ENCODE measurements at places on chromosomes 4 and X.

DNA sequence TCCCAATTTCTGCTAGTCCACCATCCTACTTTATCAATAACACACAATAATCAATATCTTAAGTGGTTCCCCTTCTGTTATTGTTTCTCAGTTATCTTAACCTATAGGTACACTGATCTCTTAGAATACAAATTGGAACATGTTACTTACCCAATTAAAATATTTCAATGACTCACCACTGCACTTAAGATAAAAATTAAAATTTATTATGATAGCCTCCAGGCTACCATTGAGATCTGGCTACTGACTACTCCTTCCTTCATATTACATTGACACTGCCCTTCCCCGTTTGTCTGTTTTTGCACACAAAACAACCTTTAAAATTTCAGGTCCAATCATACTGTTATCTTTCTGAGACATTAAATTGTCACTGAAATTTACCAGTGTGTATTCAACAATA is 1074.7 kb downstream of the ADGRL3 start:
- DNase-seq, result no peak

- DNase-seq, result no peak
These were observed 183.5 kb upstream of the ANXA10 start for GRCh38 chr4:167908816-167909215.

- no peak for DNase-seq
These were observed 115.7 kb downstream of the NDST4 start for GRCh38 chr4:114997576-114998247.

- no peak for DNase-seq
These were observed 34.2 kb downstream of the TENM3 start for GRCh38 chr4:182277377-182277776.

- DNase-seq, result no peak
These were observed 368.9 kb upstream of the CTSO start for GRCh38 chr4:156322592-156322991.

DNA sequence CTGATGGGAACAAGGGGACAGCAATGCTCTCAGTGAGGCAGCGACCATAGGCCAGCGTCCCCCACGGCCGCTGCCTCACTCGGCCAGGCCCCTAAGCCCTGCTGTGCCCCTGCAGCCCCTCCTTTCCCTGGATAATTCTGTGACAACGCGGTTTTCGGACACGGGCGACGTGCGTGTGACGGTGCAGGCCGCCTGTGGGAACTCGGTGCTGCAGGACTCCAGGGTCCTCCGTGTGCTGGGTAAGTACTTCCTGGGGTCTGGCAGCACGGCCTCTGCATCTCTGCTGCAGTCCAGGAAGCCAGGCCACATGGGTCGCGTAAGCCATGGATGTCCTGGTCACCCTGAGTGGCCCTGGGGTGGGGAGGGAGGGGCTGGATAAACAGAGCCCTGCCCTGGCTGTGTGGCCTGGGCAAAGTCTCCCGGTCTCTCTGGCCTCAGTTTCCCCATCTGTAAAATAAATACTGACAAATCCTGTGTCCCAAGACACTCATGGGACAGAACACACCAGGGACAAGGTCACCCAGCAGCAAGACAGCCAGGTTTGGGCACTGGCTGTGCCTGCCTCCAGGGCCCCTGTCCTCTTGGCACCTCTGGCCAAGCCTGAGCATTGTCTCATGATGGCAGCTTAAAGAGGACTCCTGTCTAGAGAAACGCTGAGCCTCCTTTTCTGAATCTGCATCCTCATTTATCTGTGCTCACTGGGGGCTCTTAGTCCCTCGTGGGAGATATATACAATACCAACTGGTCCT is 212.8 kb downstream of the AFAP1 start:
- no peak for DNase-seq

- DNase-seq, result no peak
These were observed 45.2 kb upstream of the SLC39A8 start for GRCh38 chr4:102390438-102390837.

DNA sequence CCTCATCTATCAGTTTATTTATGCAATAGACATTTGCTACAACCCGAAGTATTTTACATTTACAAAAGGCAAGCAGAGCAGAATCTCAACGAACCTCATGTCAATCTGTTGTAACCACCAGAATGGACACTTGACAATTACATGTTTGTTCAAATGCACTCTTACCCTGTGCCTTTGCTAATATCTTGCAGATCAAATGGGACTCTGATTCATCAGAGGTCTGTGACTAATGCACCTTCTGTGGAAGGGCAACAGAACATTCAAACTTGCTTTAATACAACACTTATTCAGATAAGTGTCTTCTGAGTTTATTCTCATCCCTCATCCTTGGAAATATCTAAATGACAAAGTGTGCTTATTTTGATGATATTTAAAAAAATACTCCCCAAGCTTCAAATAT is 644.7 kb upstream of the PCDH10 start:
- DNase-seq, result no peak

DNA sequence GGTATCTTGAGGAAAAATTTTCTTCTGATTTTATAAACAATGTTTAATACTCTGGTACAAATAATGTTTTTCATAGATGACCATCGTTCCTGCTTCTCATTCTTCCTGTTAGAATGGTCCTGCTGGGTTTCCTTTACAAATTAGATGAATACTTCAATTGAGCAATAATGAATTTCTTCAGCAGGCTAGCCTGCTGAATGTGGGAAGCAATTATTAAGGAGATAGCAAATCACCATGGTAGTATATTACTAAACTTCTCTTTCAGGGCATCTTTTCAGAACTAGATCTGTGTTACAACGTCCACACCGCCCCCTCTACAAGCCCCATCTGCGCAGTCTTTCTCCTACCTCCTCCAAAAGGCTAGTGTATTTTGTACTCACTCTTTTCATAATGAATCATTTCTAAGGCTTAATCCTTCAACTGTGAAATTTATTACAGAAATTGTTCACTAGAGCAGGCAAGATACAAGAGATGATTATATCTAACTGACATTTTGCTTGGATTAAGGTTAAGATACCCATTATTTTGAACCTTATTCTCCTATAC is 38.4 kb downstream of the GPRIN3 start:
- no peak for DNase-seq

DNA sequence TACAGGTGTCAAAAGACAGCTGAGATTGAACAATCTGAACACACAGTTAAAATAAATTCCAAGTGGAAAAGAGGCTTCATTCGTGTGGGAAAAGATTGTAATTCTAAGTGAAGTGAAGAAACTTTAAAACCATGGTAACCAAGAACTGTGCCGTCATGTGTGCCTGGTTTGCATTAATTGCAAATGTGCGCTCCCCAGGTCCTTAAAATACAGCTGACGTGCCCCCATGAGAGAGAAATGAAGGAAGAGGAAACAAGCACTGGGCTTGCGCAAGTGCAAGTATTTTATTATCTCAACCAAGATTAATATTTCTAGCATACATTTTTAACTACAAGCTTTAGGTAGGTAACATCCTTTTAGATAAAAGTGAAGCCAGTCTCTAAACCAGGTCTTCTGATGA is 92.5 kb downstream of the PARM1 start:
- no peak for DNase-seq

DNA sequence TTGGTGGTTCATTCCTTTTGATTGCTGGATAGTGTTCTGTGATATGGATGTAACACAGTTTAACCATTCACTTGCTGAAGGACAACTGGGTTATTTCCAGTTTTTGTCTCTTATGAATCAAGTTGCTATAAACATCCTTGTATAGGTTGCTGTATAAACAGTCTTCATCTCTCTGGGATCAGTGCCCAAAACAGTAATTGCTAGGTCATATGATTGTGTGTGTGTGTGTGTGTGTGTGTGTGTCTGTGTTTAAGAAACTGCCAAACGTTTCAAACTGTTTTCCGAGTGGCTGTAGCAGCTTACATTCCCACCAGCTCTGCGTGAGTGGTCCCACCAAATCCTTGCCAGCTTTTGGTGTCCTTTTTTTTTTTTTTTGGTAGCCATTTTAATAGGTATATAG is 60.4 kb downstream of the F11 start:
- no peak for DNase-seq

DNA sequence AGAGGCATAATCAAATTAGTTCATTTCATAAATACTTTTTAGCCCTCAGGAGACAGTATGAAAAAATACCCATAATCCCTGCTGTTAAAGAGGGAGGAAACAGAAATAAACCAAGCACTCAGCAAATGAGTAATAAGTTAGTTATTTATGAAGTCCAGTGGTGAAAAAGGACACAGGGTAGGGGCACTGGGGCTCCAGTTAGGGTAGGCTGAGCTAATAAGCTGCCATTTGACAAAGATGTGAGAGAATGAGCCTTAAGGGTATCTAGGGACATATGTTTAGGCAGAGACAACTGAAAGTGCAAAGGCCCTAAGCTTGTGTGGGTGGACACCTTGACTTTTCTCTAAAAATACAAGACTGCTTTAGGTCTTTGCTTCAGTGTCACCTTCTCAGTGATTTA is 94.4 kb downstream of the IL15 start:
- DNase-seq, result no peak

DNA sequence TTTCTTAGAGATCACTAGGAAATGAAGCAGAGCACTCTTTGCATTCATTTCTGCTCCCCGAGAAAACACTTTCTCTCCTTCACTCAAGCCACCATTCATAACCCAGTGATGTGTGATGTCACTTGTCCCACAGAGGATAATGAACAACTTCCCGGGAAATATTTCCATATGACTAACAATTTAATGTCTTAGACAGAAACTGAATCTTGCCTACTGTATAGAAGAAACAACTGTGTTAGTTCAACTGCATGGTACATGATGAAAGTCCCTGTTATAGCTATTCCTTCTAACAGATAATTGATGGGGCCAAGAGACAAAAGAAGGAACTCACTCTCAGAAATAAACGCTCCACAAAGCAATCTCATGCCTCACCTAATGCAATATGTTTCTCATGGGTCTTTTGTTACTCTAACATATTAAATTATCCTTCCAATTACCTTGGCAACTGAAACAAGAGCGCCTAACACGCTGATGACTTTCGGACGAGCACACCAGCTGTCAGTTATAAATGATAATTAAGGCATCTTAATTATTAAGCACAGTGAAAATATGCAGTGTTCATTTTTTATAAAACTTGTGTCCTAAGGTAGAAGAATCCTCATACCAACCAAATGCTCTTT is 113.7 kb upstream of the TLR3 start:
- no peak for DNase-seq
